ENCODE measurements at places on chromosomes 13 and 19.
A peak's percentile ranks its signal among the peaks of the same experiment; 100 is the strongest.

DNA sequence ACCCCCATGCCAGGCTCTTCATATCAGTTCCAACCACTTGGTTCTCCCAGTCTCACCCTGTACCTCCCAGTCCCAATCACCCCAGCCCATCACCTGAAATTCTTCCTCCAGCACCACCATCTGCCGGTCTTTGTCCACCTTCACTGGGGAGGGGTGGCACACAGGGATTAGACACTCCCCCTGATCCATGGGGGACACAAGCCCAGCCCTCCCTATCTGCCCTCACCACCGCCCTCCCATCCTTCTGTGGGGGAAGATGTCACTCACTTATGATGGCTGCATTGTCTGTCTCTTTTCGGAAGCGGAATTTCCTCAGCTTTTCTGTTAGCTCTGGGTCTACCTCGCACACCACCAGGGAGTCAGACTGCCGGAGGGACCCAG is 685 bp downstream of the GMFG start:
- no peak for DNase-seq

DNA sequence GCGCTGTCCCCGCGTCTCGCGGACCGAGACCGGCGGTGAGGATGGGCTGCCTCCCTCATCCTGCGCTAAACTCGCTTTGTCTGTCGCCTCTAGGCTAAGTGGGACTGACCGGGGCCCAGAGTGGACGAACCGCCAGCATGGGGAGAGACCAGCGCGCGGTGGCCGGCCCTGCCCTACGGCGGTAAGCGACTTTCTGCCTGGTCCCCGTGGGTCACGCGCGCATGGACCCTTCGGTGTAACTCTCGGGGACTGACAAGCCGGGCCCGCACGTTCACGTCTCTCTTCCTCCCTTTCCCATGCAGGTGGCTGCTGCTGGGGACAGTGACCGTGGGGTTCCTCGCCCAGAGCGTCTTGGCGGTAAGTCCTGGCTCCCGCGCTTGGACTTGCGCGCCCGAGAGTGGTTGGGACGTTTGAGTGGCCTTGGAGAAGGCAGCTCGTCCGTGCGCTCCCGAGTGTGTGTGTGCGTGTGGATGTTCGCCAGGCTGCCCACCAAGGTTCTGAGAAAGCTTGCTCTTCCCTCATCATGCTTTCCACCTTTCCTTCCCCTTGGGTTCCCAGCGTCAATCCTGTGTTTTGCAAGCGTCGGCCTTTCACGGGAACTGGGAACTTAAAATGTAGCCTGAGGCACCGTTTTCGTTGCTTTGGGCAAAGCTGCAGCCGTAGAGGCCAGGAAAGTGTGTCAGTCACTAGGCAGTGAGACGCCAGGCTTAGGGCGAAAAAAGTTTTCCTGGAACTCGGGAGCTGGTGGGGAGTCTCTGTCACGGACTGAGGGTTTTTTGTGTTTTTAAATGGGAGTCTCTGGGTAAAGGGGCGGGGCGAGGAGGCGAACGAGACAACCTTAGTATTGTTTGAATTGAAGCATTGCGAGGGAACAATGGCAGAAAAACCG is 927 bp downstream of the COL4A2 start:
- DNase-seq: peak; percentile 64

DNA sequence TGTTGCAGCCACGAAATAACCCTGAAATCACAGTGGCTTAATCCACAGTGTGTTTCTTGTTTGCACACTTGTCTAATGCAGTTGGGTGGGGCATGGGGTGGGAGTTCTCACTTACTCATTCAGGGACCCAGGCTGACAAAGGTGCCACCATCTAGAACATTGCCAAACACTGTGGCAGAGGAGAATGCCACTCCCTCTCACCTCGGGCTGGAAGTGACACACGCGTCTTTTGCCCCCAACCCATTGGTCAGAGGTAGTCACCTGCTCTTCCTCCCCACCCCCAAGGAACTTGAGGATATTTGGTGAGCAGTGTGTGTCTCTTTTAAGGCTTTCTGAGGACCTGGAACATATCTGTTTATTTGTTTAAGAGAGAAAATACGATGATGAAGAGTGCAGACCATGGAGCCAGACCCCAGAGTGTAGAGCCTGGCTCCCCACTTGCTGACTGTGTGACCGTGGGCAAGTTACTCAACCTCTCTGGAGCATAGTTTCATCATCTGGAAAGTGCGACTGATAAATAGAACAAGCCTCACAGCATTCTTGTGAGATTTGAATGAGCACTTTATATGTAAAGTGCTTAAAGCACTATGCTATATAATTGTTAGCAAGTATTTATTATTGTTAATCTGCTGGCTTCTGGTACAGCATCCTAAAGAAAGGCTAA is 17.4 kb downstream of the GPR183 start:
- DNase-seq: no peak

- DNase-seq: no peak
Observed at GRCh38 chr13:109476001-109476400, 310.4 kb downstream of the IRS2 start.

- no peak for DNase-seq
Observed at GRCh38 chr13:103731959-103732358, 665.7 kb upstream of the SLC10A2 start.

DNA sequence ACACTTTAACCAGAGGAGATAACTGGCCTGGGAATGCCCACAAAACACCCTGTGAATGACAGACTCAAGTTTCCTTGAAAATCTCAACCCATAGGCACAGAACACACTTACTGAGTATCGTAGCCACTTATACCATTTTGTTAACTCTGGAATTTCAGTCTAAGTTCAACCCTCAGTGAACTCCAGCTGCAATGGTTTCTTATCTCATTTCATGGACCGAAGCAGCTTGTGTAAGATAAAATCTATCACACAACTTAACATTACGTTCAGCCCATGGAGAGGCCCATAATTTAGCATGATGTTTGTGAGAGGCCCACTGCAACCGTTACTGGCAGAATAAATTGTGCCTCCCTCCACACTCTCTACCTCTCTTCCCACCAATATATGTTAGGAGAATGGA is 323.0 kb downstream of the DNAJC15 start:
- DNase-seq: no peak

DNA sequence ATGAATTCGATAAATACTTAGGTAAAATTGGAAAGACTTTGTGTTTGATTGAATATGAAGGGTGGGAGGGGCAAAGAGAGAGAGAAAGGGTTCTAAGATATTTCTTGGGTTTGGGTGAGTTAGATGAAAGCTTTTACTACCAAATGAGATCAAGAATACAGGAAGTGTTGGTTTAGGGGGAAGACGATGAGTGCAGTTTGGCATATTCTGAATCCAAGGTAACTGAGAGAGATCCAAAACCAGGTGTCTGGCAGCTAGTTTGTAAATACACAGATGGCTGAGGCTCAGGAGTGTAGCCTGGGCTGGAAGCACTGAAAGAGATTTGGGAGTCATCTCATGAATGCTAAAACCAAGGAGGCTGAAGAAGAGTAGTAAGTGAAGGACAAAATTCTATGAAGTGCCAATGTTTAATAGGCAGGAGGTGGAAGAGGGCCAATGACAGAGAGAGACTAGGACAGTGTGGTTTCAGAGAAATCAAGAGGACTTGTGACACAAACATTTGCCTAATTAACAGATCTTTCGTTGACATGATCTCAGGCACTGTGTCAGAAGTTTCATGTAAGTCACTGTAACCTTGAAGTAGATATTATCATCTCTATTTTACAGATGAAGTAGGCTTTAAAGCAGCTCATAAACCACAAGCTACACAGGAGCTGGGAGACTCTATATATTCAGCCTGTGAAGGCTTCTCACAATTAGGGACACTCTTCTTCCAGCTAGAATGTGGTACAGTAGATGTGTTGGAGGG is 70.2 kb upstream of the ZDHHC20 start:
- no peak for DNase-seq

DNA sequence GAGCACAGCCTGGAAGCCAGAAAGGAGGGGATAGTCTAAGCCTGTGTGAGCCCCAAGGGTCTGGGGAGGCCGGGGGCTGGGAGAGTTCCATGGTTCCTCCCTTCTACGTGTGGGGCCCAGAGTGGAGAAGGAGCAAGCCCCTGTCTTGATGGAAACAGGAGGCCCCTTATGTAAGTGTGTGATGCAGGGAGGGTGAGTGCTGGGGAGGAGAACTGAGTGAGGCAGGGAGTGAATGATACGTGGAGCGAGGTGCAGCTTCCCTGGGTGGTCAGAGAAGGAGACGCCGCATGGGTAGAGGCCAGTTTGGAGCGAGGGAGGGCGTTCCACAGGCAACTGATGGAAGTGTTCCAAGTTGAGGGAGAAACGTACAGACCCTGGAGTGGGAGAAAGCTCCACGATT is 16.0 kb downstream of the MAG start:
- no peak for DNase-seq

DNA sequence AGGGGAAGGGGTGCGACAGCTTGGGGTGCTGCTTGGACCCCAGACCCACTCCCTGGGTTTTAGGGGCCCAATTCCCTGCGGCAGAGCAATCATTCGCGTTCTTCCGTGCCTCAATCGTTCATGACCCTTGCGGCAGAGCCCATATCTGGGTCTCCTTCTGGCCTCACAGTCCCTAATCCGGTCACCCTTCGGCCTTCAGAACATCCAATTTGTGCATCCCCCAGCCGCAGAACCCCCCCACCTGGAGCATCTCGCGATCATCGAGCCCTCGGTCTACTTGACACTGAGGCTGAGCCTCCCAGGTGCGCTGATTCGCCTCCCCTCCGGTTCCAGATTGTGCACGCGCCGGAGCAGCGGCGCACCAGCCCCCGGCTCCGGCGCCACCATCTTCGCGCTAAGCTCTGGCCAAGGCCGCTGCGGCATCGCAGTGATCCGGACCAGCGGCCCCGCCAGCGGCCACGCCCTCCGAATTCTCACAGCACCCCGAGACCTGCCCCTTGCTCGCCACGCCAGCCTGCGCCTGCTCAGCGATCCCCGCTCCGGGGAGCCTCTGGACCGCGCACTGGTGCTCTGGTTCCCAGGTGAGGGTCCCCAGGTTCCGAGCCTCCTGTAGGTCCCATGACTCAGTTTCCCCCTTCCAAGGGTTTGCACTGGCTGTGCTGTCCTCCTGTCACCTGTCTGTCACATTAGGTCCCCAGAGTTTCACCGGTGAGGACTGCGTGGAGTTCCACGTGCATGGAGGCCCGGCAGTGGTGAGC is 501 bp downstream of the GTPBP3 start:
- DNase-seq: no peak

- DNase-seq: no peak
Observed at GRCh38 chr19:447816-448560, 12.8 kb downstream of the SHC2 start.

DNA sequence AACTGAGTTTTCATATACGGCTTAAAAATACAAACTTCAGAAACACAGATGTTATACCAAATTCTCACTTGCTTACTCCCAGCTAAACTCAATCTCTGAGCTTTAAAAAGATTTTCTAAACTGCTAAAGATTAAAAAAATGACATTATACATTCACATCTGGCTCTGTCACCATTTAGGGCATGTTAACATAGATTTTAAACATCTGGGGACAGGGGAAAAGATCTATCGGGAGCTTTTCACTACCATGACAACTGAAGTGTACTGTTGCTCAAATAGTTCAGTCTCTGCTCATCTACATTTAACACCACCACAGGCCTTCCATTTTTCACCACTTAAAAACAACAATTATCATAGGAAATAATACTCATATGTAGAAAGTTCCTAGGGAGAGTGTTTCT is 190.8 kb downstream of the ENOX1 start:
- DNase-seq: no peak

- DNase-seq: peak; percentile 8
Observed at GRCh38 chr13:108352599-108352998, 83.1 kb downstream of the TNFSF13B start.

- peak; percentile 42 for DNase-seq
Observed at GRCh38 chr13:32587811-32588170, 1.5 kb downstream of the PDS5B start.

DNA sequence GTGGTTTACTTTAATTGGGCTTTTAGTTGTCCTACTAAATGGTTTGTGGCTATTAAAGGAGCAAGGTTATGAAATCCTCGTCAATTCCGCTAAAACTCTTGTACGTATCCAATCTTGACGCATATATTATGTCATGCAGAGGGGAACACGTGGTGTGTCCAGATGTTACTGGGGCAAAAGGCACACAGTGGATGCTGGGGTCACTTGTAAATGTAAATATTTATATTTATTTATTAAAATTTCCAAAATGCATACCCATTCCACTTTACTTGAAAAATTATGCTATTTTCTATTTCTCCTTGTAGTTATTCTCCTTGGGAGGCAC is 36.7 kb upstream of the SLC46A3 start:
- DNase-seq: peak; percentile 43

GRCh38 chr19:48608798-48609263 is 2.3 kb downstream of the SPACA4 start:
- DNase-seq: peak; percentile 48

DNA sequence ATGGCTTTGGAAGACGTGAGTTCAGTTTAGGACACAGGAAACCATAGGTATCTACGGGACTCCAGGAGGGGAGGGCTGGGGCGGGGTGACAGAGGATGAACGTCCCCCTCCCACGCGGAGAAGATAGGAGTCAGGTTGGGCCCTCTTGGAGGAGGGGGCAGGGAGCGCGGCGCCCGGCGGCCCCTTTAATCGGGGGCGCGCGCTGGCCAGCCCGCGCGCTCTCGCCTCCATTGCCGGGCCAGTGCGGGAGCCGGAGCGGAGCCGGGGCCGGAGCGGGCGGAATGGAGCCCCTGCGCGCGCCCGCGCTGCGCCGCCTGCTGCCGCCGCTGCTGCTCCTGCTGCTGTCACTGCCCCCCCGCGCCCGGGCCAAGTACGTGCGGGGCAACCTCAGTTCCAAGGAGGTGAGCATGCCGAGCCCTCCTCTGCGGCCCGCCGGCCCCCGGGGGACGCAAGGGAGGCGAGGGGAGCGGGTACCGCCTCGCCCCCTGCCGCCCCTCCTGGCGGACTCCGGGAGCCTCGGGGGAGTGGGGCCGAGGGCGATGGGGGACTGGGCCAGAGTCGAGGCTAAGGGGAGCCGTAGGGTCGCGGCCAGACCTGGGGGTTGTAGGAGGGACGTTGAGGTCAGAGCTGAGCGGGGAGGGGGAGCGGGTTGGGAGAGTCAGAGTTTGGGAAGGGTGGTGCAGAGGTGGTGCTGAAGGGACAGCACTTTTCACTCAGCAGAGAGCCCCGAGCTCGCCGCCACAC is at the start of gene TMEM145:
TSS of gene TMEM145 (plus strand) at position 214 of the 744 bp plus-strand sequence. CDS start at position 282, 68 bp downstream.
- DNase-seq: peak; percentile 30

DNA sequence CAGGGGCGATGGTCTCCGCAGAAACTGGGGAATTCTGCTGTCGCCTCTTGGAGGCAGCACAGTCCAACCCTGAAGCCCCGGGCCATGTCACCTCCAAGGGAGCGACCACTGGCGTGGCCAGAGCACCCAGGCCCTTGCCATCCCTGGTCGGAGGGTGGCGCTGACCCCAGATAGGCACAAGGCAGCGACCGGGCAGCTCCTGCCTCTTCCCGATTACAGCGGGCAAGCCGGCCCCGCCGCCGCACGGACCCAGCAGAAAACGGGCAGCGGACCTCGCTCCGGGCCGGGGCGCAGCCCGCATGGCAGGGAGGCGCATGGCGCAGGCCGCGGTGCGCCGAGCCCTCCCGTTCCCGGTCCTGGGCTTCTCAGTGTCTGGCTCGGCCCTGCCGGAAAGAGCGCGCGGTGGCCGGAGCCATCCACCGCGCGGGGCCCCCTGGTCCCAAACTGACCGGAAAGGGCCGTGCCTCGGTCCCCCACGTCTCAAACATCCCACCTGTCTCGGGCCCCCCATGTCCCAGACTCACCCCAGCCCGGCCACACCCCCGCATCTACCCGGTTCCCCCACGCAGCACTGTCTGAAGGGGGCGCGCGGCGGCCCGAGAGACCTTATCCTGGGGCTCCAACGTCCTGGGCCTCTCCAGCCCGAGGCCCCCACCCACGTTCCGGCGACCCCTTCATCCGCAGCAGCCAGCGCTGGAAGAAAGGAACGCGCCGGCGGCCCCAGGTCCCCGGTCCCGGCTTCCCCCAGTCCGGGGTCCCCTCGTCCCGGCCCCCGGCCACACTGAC is 727 bp downstream of the CERS1 start:
- peak; percentile 34 for DNase-seq
